KG1 (cell line): ENCODE measurements at places on chromosomes 2 and 18.

GRCh38 chr2:158718851-158719250 lies 76.3 kb upstream of the DAPL1 start:
- no peak for DNase-seq

DNA sequence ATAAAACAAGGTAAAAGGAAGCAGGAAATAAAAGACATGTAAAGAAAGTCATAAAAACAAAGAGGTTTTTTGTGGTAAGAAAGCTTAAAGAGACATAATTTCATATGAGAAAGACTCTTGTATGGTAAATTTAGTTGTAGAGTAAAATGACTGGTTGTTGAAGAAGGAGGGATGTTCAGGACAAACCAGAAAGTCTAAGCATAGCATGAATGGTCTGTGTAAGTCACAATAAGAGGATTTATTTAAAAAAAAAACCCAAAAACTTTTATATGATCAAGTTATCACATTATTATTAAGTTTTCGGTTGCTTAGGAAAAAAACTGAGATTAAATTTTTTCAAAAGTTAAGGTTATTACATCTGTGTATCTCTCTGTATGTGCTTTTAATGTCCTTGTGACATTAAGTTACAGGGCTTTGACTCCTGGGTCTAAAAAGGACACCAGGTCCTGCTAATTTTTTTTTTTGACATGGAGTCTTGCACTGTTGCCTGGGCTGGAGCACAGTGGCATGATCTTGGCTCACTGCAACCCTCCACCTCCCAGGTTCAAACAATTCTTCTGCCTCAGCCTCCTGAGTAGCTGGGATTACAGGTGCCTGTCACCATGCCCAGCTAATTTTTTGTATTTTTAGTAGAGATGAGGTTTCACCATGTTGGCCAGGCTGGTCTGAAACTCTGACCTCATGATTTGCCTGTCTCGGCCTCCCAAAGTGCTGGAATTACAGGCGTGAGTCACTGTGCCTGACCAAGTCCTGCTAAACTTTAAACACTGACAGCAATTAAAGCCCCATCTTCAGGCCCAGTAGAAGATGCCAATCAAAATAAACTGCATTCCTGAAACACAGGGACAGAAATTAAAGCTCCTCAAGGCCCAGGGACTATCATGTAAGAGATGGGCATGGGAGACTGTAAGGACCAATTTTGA lies 14.2 kb upstream of the OXER1 start:
- no peak for DNase-seq

GRCh38 chr18:24954341-24954740 lies 397.6 kb downstream of the ZNF521 start:
- no peak for DNase-seq

GRCh38 chr2:102442967-102443828 lies 20.2 kb downstream of the IL18RAP start:
- DNase-seq: peak; percentile 38

GRCh38 chr18:72128649-72129048 lies 415.5 kb downstream of the CBLN2 start:
- DNase-seq: no peak

- DNase-seq: no peak
These were observed 71.2 kb downstream of the SEMA4F start for GRCh38 chr2:74725287-74725686.

GRCh38 chr2:123715467-123715982 lies 309.6 kb upstream of the CNTNAP5 start:
- no peak for DNase-seq

- no peak for DNase-seq
These were observed 30.1 kb downstream of the COA5 start for GRCh38 chr2:98578231-98578630.

DNA sequence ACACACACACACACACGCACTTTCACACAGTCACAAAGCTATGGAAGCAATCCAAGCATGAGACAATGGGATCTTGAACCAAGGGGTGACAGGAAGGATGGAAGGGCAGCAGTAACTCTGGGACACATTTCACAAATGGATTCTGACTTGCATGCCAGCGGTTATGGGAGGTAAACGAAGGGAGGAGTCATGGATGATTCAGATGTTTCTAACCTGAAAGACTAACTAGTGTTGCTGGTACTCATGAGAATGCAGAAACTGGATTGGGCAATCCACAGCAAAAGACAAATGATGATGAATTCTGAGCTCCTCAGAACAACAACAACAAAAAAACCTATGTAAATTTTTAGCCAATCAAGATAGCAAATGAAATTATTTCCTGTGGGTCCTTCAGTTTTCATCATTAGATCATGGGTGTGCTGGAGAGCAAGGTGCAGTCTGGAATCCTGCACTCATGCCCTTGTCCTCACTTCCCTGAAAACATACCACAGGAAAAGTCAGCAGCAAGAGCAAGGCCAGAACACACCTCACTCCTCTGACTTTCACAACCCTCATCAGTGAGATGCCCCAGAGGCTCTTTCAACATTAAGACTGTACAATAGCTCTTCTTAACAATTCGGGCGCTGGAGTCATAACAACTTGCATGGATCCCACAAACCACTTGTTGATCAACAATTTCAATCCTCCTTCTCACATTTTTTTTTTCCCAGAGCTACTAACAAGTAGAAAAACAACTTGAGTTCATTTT lies 32.6 kb downstream of the ABCA12 start:
- DNase-seq: no peak

GRCh38 chr2:127379712-127380355 lies 7.9 kb downstream of the MAP3K2 start:
- no peak for DNase-seq

GRCh38 chr2:123438251-123438650 lies 586.8 kb upstream of the CNTNAP5 start:
- no peak for DNase-seq

GRCh38 chr2:30324245-30324908 lies 93.0 kb downstream of the LBH start:
- no peak for DNase-seq

GRCh38 chr2:120571015-120571728 lies 164.5 kb upstream of the GLI2 start:
- DNase-seq: no peak

DNA sequence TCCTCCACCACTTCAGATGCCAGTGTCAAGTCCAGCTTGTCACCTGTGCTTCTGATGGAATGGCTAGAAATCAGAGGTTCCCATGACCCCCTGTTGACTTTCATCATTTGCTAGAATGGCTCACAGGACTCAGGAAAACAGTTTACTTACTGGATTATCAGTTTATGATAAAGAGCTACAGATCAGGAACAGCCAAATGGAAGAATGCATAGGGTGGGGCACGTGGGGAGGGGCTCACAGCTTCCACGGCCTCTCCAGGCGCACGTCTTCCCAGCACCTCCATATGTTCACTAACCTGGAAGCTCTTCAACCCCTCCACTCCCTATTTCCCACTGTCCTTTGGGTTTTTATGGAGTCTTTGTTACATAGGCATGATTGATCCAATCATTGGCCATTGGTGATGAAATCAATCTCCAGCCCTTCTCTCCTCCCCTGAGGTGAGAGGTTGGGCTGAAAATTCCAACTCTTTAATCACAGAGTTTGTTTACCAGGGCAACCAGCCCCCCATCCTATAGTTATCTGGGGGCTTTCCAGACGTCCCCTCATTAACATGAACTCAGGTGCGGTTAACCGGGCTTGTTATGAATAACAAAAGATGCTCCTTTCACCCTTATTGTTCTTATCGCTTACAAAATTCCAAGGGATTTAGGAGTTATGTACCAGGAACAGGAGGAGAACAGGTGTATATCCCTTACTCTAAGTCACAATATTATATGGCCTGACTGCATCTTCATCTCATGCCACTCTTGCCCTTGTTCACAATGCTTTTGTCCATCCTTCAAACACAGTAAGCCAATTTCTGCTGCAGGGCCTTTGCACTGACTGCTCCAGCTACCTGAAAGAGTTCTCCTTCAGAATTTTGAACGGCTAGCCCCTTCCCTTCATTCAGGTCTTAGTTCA lies 35.2 kb downstream of the ANXA4 start:
- no peak for DNase-seq

DNA sequence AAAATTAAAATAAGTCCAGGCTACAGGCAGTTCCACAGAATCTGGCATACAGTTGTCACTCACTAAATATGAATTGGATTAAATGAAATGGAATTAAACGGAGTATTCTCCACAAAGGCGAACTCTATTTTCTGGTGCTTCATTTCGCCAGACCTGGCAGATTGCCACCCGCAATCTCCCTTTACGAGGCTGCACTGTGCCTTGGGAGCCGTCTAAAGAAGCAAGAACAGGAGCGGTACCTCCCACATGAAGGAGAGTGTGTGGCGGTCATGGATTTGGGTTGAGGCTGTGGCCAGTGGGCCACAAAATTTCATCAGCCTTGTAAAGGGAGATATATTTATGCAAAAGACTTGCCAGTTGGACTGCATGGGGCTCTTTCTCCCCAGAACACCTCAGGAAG lies 151.0 kb downstream of the OSR1 start:
- no peak for DNase-seq

- DNase-seq: no peak
These were observed 15.2 kb downstream of the AFG3L2 start for GRCh38 chr18:12361770-12362378.

DNA sequence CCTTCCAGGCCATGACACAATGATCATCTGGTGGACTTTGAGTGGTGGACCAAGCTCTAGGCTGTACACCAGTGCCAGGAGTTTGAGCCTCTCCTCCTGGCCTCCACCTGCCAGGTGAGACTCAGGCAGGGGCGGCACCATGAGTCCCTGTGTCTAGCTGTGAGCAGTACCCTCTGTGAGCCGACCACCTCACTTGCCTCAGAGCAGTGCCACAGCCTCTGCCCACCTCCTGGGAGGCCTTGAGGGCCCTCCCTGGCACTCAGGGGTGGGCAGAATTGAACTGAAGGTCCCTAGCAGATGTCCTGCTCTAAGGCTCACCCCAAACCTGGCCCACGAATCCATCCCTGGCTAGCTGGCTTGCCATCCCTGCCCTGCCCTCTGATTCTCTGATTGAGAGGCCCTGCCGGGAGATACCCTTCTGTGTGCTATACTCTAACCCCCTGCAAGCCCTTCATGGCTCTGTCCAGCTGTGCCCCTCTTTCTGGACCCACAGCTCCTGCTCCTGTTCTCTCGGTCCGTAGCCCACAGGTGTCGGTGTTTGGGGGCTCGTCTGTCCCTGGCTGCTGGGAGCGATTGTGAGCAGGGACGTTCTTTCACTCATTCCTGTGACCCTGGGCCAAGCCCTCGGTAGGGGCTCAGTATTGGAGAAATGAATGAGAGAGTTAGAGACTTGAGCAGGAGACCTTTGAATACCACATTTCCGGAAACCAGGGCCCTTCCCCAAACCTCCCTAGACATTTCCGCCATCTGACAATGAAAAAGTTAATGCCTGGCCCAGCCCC lies 70.0 kb downstream of the INHBB start:
- DNase-seq: no peak

GRCh38 chr2:237408335-237409000 lies 5.5 kb downstream of the COL6A3 start:
- no peak for DNase-seq

DNA sequence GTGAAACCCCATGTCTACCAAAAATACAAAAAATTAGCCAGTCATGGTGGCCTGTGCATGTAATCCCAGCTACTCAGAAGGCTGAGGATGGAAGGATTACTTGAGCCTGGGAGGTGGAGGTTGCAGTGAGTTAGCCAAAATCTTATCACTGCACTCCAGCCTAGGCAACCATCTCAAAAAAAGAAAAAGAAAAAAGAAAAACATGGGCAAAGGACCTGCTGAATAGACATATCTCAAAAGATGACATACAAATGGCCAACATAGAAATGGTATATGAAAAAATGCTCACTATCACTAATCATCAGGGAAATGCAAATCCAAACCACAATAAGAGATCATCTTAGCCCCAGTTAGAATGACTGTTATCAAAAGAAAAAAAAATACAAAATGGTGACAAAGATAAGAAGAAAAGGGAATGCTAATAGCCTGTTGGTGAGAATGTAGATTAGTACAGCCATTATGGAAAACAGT lies 1.4 kb upstream of the TGOLN2 start:
- no peak for DNase-seq

GRCh38 chr2:85674417-85674816 lies 6.4 kb upstream of the SFTPB start:
- no peak for DNase-seq

DNA sequence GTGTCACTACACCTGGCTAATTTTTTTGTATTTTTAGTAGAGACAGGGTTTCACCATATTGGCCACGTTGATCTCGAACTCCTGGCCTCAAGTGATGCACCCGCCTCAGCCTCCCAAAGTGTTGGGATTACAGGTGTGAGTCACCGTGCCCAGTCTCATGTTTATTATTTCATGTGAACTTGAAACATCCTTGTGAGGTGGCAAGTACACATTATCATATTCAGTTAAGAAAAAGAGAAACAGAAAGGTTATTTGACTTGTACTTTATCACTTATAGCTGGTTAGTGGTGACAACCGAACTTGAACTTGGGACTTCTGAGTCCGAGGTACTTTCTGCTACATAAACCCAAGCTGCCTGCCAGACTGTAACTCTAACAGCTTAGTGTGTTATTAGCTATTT lies 24.4 kb downstream of the ABHD3 start:
- DNase-seq: no peak

GRCh38 chr2:139813340-139813739 lies 1033.2 kb upstream of the NXPH2 start:
- no peak for DNase-seq

DNA sequence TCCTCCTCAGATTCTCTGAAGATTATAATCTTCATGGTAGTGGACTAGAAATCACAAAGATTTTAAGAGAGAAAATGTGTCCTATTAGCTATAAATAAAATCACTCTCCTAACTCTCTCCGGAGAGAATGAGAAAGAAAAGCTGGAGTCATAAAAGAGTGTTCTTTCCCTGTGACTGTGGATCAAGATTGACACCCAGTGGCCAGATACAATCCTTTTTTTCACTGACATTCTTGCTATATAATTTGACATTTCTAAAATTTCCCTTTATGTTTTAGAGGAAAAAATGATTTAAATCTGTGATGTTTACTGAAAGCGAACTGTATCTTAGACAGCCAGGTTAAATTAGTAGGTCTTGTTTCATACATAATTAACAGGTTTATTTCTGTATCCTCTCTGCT lies 35.4 kb upstream of the LRP2 start:
- no peak for DNase-seq

- DNase-seq: peak; percentile 69
These were observed 296 bp downstream of the TTC21B start for GRCh38 chr2:165953306-165953654.

DNA sequence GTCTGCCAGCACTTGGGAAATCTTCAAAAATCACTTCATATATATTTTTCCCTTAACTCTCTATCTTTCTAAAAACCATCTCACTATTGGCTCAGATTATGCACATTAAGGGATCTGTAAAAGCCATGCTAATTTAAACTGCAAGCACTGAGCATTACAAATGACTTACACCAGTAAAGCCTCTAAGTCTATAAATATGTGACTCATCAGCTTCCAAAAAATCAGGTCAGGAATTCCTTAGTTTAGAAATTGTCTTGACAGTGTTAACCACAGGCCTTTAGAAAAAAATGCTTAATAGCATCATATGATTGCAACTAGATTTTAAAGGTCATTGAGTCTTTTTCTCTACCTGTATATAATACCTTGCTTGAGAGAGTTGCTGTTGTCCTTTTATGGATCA lies 1113.6 kb upstream of the PIK3C3 start:
- no peak for DNase-seq
